ENCODE measurements at places on chromosomes 5 and 9.

DNA sequence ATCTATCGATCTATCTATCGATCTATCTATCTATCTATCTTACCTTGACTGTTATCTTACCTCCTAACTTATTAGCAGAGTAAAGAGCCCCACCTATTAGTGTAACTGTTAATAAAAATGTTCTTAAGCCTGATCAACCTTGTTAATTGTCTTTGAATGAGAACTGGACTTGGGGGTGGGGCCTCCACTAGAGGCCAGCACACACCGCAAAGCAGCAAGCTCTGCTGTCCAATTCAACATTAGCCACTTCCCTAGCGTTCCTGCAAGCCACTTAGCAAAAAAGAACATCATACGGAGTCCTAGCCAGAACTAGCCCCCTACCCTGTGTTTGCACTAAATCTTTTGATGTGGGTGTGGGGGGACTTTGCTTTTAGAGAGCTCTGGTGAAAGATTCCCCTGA is 515.8 kb downstream of the KDM4C start:
- no peak for DNase-seq

- DNase-seq: no peak
Measured at GRCh38 chr9:127967151-127967809, 13.5 kb downstream of the EEIG1 start.

DNA sequence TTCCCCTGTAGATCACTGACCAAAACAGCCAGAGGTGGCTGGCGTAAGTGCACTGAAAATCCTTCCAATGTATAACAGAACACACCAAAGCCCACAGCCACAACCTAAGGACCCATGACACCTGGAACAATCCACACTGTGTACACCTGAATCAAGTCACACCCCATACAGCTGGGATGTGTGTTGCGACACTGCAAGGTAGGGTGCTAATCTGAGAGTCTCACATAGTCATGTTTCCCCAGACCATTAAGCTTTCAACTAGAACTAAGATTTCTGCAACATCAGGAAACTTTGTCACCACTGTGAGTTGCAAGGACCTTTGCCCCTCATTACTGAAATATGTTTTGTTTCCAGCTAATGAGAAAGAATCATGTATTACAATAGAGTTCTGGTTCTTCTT is 59.4 kb downstream of the MED27 start:
- no peak for DNase-seq

DNA sequence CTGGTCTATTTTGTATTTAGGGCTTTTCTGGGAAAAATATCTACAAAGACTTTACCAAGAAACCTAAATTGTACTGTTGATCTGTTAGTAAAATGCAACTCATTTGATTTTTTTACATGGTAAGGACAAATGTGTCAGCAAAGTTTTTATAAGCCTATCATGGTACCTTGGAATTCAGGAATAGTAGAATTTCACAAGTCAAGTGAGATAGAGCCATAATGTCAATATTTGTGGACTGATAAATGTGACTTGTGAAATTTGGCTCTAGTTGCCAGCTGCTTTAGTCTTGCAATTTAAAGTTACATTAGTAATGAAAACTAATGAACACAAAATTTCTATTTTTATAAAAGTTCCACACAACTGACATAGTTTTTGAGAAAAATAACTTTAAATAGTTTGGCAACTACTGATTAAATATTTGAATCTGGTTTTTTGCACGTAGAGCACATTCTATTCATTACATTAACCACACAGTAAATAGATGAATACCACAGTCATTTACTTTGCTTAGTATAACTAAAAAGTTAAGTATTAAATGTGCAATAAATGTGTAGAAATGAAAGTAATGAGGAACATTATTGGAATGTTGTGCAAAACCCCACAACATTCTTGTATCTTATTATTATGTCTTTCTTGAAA is 41.2 kb upstream of the RIOK2 start:
- DNase-seq: no peak

GRCh38 chr5:76604838-76605237 is 18.4 kb downstream of the F2RL2 start:
- DNase-seq: no peak

DNA sequence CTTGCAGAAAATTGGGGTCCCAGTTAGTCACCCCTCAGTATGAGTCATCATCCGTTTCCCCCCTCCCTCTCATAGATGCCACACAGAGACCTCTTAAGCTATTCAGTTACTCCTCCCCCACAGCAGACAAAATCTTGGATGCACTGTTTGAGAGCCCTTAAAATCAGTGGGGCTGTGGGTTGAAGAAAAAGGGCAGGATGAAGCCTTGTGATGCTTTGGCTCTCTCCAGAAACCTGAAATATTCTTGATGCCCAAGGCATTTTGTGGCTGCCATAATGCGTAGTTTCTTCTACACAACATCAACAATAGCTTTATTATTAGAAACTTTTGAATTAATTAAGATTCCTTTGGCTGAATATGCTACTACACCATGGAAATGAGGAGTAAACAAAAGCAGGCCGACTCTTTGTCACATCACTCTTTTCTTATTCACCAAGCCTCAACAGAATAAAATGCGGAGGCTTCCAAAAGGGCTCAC is 133.8 kb downstream of the MRPS30 start:
- no peak for DNase-seq

DNA sequence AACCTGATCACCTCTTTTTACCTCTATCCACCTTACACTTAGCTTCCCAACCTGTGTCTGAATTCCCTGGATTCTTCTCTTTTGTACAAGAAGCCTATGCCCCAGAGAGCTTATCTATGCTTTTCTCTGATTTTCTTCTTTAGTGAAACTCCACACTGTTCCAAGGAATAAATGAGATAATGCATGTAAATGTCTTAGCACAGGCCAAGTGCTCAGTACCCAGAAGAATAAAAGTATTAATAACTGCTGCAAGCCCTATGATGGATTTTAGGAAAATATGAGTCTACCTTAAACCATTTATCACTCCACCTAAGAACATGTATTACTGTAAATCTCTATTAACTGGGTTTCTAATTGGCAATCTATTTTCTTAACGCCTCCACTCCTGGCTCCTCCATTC is 168.5 kb upstream of the TNC start:
- no peak for DNase-seq

DNA sequence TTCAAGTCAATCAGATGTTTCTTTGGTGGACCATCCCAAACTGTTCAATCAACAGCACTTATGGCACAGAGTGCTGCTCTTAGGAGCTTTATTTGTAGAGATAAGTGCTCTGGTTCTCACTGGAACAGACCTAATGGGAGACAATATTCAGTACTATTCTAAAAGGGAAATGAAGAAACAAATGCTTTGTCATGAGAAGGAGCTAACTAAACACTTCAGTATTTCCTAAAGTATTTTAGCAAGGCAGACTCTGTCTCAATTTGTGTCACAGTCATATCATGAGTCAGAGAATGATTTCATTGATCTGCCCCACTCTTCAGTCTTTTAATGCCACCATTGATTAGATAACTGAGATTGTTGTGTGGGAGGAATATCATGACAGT is 175.3 kb downstream of the SLF1 start:
- no peak for DNase-seq

- DNase-seq: no peak
Measured at GRCh38 chr5:42632354-42632900, 124.2 kb upstream of the CCDC152 start.

- DNase-seq: peak; percentile 3
Measured at GRCh38 chr5:79561525-79561893, 47.6 kb upstream of the HOMER1 start.

DNA sequence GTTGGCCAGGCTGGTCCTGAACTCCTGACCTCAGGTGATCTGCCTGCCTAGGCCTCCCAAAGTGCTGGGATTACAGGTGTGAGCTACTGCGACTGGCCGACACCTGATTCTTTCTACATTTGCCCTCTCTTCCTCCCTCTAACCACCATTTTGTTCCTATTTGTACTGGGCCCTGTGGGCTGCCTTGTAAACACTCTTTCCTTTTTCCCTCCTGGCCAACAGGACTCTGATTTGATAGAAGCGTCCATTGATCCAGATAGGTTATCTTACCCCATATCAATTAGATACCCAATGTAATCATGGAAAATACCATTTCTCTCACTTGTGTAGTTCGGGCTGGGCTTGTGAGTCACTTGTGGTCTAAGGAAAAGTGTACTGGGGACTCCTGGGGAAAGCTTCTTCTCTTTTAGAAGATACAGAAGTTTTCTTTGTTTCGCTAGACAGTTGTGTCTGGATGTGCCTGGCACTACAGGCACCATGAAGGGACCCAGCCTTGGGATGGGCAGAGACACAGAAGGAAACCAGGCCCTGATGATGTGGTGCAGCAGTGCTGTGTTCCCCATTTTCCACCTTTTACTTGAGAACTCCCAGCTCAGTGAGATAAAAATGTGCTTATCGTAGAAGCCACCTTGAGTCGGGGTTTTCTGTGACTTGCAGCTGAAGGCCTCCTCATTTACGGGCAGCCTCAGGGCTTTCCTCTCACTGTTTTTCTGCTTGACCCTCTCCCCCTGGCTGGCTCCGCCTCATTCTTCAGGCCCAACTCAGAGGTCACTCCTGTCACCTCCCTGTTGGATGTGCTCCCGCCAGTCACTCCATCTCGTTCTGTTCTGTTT is 32.8 kb upstream of the CPEB4 start:
- no peak for DNase-seq

- DNase-seq: no peak
Measured at GRCh38 chr5:168883991-168884390, 304.8 kb upstream of the PANK3 start.

DNA sequence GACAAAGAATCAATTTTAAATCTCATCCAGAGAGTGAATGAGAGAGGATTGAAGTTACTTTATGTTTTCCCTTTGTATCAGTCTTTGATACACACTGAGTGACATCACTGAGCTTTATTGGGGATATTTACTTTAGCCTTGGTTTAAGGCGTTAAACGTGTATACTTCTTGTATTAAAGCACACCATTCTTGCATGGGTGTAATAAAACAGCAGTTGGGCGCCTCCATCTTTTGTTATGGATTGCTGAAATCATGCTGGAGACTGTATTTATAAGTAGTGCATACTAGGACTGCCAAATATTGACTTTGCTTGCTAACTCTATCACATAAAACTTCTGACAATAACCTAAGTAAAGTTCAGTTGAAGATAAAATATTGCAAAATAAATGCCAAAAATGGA is 1755.8 kb upstream of the WWC1 start:
- DNase-seq: no peak

Measured in activated T-helper 9 cell treated with anti-CD3 and anti-CD28 coated beads, Interleukin-2, amount 50 U/mL, for 16 hours (primary cell).